ENCODE measurements at places on chromosomes 16 and 17.

GRCh38 chr16:87681981-87682570 is 79.8 kb downstream of the JPH3 start:
- peak; percentile 35 for DNase-seq

GRCh38 chr16:88821168-88821850 is 9.6 kb upstream of the APRT start:
- DNase-seq = no peak

- DNase-seq = no peak
Observed at GRCh38 chr16:81415751-81416150, 28.9 kb upstream of the CMIP start.

DNA sequence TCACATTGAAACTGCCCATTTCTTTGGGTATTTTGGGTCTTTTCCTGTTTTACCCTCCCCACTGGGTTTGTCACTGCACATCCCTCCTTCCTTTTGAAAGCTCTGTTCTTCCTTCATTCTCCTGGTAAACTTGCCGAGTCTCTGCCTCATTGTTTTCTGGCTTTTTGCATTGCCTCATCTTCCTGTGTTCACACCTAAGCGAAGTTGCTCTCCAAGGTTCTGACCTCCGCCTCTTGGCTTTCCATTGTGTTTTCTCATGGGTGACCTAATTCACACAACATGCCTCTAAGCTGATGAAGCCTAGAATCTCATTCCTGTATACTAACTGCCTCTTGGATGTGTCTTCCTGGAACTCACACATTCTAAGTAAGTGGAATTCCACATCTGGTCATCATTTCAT is 1096.1 kb upstream of the EEF2KMT start:
- DNase-seq = no peak

- no peak for DNase-seq
Observed at GRCh38 chr16:85373741-85374570, 239.2 kb upstream of the GSE1 start.

DNA sequence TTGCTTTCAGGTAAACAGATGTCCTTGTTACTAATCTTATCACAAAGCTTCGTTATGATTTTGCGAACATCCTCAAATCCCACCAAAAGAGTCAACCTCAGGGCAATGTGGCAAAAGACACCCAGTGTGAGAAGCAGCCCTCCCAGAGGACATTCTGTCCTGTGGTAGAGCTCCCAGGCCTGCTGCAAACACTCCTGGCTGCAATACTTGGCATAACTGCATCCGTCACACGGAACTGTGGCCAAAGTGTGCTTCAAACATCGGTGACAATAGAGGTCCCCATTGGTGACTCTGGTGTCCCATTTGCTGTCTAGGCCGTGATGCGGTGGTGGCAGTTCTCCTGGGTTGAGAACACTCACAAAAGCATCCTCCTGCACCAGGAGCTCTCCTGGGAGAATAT is 29.5 kb downstream of the SMYD4 start:
- no peak for DNase-seq

GRCh38 chr16:84652566-84652965 is 4.3 kb downstream of the KLHL36 start:
- no peak for DNase-seq

GRCh38 chr17:8145811-8146210 is 6.4 kb downstream of the PER1 start:
- no peak for DNase-seq

DNA sequence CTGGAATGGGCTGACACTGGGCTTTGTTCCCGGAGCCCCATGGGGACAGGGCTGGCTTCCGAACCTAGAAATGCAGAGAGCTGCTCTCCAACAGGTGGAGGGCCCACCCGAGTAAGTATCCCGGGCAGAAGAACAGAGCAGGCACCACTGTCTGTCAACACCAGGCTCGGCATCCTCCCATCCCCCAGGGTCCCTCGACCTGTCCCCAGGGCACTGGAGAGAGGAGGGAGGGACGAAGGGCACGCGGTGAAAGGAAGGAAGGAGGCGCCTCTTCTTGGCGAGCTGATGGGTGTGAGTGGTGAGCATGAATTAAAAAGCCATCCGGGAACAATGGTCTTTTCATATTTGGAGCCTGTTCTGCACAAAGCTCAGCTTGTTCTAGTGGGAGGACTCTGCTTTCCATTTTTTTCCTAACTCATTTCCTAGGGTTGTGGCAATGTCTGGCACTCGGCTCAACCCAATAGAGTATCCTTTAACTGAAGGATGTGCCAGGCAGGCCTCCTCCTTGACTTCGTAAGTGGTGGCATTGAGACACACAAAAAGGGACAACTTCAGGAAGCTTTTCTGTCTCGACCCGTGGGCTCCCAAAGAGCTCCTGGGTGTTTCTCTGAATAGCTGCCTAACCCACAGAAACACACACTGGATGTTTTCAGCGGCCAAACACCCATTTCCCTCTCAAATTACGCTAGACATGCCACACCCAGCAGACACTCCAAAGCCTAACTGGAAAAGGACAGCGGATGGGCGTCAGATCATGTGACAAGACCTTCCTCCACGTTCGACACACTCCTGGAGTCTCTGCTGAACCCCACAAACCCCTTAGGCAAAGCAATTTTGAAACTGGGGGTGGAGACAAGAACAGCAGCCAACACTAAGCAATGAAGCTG is 47.7 kb downstream of the ZFHX3 start:
- DNase-seq = no peak

GRCh38 chr17:17693253-17694168 is 12.3 kb downstream of the RAI1 start:
- no peak for DNase-seq

- no peak for DNase-seq
Observed at GRCh38 chr16:80996688-80997138, 10.0 kb downstream of the CMC2 start.

DNA sequence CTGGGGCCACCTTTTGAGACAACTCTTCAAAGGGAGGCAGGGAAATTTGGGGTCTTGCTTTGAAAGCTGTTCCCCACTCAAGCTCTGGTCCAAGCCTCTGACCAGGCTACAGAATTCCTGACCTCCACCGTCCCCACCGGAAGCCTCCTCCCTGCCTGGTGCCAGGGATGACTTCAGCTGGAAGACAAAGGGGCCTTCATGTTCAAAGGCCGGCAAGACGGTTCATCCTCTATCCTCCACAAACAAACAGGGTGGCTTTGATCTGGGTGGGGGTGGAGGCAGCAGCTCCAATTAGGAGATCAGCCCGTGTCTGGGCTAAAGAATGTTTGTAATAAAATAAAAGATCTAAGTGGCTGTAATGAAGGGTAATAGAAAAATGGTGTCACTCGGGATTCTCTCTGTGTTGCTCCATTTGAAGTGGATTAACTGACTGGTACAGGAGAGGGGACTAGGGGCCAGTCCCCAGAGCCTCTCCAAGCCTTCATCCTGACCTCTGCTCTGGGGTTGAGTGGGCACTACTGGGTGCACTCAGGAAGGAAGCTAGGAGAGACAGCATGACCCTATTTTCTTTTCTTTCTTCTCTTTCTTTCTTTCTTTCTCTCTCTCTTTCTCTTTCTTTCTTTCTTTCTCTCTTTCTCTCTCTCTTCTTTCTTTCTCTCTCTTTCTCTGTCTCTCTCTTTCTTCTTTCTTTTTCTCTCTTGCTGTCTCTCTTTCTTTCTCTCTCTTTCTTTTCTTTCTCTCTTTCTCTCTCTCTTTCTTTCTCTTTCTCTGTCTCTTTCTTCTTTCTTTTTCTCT is 27.5 kb upstream of the NKD1 start:
- DNase-seq = no peak

DNA sequence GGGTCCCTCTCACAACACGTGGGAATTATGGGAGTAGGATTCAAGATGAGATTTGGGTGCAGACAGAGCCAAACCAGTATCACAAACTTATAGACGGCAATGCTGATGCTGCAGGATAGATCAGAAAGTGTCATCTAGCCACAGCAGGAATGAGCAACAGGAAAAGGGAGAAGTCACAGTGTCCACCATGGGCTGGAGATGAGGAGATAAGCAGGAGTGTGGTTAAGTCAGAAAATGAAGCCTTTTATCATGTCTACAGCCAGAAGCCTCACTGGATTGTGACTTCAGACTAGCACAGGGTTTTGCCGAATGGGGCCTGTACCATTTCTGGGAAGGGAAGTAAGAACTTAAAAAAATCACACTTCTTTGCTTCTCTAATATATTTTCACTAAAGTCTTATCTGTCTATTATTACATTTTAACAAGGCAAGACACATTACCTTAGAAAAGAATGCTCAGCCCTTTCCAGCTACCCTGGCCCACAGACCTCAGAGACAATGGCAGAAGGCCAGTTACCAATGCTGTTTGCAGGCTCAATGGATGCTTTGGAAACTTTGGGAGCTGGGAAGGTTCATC is 490.2 kb upstream of the SALL1 start:
- DNase-seq = no peak

GRCh38 chr16:74825016-74825415 is 50.4 kb upstream of the FA2H start:
- no peak for DNase-seq

DNA sequence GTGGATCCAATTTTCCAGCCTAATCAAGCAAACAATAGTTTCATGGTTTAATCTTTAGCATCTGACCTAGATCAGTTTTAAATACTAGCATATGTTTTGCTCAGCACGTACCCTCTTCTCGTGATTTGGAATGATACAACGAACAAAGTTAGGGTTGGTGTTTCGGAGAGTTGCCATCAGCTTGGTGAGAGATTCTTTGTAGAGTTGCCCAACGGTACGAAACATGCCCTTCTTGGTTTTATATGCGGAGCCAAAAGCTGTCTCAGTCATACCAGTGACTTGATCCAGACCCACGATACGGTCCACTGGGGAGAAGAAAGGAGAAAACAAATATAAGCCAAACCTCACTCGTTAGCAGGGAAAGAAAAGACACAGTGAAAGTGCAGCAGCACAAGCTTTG is 85.3 kb downstream of the NDEL1 start:
- DNase-seq = no peak

DNA sequence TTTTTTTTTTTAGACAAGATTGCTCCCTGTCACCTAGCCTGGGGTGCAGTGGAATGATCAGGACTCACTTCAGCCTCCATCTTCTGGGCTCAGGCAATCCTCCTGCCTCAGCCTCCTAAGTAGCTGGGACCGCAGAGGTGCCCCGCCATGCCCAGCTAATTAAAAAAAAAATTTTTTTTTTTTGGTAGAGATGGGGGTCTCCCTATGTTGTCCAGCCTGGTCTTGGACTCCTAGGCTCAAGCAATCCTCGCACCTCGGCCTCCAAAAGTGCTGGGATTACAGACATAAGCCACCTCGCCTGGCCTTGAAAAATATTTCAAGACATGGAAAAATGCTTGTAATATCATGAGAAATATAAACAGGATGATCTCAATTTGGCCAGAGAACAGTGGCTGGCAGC is 42.9 kb downstream of the HAPSTR1 start:
- DNase-seq = no peak

DNA sequence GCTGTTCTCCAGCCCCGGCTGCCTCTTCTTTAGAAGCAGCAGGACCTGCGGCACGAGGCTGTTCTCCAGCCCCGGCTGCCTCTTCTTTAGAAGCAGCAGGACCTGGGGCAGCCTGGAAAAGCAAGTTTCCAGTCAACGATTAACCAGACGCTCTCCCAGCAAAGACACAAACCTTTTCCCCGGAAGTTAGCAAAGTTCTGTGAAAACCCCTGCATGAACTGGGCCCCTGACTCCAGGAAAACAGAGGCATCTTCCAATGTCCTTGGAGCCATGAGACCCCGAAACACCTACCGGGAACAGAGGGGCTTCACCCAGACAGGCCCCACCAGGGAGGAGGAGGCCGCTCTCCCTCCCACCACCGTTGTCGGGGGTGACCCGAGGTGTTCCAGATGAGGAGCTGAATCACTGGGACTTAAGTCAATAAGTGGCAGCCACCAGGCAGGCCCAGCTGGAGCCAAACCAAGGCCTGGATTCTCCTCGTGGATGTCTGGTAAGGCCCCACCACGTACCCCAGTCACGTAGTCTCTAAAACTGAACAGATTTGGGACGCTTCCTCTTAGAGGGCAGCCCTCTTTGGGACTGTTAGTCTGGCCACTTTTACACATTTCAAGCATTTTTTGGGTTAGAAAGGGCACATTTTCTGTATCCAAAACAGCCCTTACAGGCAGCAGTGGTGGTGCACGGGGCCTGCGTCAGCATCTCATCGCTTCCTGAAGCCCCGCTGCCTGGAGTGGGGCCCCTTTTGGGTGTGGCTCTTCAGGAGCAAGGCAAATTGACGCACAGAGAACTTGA is at the start of gene RPH3AL:
TSS of gene RPH3AL (minus strand) at position 387 of the 792 bp plus-strand sequence. CDS start 25,264 bp downstream, outside the sequence.
- DNase-seq = no peak

DNA sequence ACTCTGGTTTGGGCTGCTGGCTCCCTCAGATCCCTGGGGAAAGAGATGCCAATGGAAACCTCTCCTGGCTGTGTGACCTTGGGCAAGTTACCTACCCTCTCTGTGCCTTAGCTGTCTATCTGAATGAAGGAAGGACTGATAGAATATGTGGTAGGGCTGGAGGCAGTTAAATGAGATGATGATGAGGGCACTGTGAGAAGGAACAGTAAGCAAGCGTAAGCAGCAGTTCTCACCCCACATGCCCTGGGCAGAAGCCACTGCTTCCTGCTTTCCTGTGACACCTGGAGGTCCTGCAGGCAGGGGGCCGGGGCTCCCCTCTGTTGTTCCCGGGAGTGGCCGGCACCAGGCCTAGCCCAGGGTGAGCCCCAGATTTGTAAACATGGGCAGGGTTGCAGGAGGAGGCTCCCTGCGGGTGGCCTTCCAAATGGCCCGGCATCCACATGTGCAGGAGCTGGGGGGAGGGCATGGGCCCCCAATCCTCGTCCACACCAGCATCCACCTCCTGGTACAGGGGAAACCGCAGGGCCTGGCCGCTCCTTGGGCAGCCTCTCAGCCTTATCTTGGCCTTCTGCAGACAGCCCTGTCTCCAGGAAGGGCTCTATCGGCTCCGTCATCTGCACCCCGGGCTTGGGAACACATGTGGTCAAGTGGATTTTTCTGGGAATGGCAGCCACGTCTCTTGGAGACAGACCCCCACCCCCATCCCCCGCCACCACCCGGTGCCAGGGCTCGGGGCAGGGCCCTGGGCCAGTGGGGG is 235.6 kb upstream of the GSE1 start:
- DNase-seq = no peak

- no peak for DNase-seq
Observed at GRCh38 chr16:12158428-12158827, 181.9 kb downstream of the SNX29 start.

GRCh38 chr17:81869221-81870130 is 1.7 kb downstream of the ARHGDIA start:
- peak; percentile 56 for DNase-seq

DNA sequence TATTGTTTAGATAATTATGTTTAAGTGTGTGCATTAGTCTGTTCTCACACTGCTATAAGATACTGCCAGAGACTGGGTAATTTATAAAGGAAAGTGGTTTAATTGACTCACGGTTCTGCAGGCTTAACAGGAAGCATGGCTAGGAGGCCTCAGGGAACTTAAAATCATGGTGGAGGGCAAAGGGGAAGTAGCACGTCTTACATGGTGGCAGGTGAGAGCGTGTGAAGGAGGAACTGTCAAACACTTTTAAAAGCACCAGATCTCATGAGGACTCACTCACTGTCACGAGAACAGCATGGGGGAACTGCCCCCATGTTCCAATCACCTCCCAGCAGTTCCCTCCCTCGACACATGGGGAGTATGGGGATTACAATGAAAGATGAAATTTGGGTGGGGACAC is 203.5 kb upstream of the GOT2 start:
- DNase-seq = no peak

- no peak for DNase-seq
Observed at GRCh38 chr17:35666967-35667532, 64.4 kb upstream of the RASL10B start.
